ENCODE measurements at places on chromosomes 6 and 20.

DNA sequence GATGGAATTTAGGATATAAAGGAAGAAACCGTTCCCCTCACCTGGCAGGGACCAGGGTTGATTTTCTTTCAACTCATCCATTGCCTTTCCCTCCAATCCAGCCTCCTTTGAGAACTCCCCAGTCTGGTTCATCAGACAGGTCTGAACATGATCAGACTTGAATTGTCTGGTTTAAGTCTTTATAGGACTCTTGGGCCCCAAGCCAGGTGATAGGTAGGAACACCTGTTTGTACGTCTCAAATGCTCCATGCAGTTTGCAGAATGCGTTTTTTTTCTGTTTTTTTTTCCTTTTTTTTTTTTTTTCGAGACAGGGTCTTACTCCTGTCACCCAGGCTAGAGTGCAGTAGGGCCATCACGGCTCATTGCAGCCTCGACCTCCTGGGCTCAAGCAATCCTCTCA lies 4.1 kb upstream of the CEP250 start:
- no peak for DNase-seq

GRCh38 chr20:46905364-46906125 lies 10.9 kb downstream of the EYA2 start:
- DNase-seq: no peak

DNA sequence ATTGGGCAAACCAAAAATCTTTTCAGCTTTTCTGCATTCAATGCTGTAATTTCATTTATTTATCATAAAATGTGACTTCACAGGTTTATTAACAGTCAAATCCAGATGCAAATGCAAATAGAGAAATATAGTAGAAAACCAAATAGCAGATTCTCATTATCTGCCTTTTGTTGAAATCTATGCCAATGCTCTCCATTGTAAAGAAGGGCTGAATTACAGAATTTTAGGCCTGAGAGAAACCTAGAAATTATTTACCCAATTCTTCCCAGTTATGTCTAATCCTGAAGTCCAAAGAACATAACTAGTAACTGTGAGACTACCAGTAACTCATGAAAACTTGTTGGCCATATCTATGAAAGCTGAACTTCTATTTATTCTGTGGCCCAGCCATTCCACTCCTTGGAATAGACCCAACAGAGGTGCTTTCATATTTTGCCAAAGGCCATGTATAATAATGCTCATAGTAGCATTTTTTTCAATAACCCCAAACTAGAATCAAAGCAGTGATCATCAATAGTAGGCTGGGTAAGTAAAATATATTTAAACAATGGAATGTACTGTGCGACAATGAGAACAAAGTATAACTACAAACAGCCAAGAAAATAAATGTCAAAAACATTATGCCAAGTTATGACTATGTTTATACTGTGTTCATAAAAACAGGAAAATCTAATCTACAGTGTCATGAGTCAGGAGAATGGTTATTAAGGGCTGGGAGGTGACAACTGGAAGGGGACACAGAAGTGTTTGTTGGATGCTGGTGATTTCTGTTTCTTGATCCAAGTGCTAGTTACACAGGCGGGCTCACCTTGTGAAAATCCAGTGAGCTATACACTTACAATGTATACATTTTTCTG lies 183.8 kb downstream of the HS3ST5 start:
- DNase-seq: no peak

GRCh38 chr6:12473494-12473893 lies 183.3 kb downstream of the EDN1 start:
- DNase-seq: no peak

GRCh38 chr6:2125158-2125557 lies 120.2 kb downstream of the GMDS start:
- DNase-seq: no peak

- no peak for DNase-seq
Measured at GRCh38 chr20:8287340-8287739, 155.3 kb downstream of the PLCB1 start.
